ENCODE measurements at places on chromosomes 6 and 20.

DNA sequence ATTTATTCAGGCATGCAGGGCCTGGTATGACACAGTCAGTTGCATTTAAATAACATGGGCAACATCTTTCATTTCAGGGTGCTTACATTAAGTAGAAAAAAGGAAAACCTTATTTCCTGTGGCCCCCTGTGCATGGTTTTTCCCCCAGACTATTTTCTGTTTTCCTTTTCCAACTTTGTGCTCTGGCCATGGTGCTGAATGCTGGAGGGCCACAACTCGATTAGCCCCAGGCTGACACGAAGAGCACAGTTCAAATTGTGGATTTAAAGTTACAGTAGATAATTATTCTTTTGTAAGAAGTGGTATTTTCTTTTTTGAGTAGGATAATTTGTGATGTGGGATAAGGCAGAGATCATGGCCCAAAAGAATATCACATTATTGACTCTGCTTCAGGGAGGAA lies 332.0 kb downstream of the HAO1 start:
- DNase-seq, result no peak

DNA sequence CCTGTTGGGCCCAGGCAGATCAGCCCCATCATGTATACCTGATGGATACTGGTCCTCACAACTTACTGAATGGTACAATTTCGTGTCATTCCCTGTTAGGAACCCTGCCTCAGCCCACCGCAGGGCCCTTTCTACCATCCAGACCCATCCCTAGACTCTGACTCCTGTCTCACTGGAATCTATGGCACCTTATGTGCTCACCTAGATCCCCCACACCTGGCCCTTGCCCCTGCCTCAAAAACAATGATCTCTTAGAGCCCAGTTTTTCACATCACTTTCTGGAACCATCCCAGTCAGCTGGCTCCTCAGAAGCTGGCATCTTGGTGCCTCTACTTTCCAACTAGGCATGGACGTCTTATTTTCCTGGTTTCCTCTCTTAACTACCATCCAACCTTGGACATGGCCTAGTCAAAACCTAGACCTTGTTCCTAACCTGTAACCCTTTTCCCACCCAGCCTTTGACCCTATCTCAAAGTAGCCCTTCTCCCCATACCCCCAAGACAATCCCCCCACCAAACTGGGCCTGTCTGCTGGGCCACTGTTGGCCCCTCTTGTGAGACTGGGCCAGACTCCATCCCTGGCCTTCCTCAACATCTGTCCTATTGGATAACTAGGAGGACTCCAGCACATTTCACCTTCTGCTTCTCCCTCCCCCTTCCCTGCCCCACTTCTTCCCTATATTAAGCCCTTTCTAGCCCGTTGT lies 981 bp downstream of the HM13 start:
- DNase-seq, result no peak

DNA sequence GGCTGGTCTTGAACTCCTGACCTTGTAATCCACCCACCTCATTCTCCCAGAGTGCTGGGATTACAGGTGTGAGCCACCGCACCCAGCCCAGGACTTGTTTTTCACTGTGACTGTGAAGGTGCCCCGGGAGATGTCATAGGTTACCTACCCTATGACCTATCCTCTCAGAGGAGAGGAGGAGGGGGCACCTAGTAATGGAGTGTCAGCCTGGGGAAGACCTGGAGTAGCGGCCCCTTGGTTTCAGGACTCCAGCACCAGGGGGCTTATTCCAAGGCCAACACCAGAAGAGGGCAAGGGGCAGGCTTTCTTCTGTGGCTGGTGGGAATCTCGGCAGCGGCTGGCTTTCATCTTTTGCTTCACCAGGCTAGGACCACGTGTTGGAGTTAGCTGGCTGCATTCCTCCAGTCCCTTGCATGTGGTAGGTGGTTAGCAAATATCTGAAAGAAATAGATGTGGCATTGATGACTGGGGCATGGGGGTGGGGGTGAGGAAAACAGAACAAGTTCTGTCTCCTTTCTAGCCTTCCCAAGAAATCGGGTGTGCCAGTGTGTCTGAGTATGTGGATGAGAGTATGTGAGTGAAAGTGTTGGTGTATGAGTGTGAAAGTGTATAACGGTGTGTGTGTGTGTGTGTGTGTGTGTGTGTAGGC lies 7.9 kb upstream of the ITPR3 start:
- DNase-seq, result no peak

- no peak for DNase-seq
Measured at GRCh38 chr20:9150679-9151078, 81.8 kb downstream of the PLCB4 start.

- DNase-seq, result no peak
Measured at GRCh38 chr6:139539852-139540251, 165.4 kb upstream of the CITED2 start.

GRCh38 chr6:89669002-89669401 lies 30.5 kb upstream of the LYRM2 start:
- no peak for DNase-seq

- peak; percentile 74 for DNase-seq
Measured at GRCh38 chr6:137904822-137905617, 38.0 kb downstream of the TNFAIP3 start.

DNA sequence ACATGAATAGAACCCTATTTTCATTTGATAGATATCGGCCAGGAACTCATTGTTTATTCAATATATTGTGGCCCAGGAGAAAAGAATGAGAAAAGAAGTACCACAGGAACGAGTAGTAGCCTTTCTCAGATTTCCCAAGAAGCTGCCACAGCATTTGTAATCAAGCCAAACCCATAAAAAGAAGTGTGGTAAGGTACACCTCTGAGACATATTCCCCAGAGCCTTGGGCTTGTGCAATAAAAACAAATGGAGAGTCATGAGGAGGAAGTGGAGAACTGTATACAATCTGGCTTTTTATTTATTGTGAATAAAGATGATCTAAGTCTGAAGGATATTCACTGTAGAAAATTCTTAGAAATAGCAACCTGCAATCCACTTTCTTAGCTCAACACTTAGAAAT lies 36.7 kb downstream of the KIF6 start:
- DNase-seq, result no peak

GRCh38 chr20:50663095-50663821 lies 28.1 kb downstream of the RIPOR3 start:
- no peak for DNase-seq

DNA sequence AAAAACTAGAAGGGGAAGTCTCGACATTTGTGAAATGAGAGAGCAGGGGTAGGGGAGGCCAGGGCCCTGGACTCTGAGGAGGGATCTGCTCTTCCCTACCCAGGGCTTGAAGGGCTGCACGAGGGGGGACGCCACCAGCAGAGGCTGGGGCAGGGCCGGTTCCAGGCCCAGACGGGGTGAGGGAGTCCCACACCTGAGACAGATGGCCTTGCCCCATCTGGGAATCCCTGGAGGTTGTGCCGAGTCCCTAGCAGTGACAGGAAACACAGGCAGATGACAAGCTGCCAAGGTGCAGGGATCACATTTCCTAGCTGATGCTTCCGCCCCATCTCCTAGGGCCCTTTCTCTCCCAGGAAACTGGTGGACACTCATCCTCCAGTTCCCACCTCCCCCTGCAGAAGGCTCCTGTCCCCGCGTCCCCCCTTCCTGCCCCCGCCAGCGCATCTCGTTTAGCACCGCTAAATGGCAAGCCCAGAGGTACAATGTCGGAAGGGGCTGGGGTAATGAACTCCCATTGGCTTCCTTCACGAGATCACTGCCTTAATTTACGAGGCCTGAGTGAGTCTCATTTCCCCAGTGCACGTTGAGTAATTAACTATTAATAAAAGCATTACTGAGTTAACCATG lies 35.2 kb upstream of the CDH22 start:
- no peak for DNase-seq

- no peak for DNase-seq
Measured at GRCh38 chr6:31122791-31123706, 2.8 kb upstream of the CDSN start.

DNA sequence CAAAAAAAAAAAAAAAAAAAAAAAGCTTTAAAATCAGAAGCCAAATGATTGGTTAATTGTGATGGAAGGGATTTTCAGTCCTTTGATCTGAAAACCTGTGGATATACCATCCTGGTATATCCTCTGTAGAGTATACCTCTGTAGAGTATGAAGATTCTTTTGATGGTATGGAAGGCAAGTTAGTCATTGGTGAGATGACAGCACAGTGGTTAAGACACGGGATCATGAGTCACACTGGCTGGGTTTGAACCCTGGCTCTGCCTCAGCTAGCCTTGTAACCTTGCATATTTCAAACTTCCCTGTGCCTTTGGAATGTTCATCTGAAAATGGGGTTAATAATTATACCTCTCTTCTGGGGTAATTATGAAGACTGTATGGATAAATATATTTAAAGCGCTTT lies 179.3 kb downstream of the CARMIL1 start:
- DNase-seq, result no peak

DNA sequence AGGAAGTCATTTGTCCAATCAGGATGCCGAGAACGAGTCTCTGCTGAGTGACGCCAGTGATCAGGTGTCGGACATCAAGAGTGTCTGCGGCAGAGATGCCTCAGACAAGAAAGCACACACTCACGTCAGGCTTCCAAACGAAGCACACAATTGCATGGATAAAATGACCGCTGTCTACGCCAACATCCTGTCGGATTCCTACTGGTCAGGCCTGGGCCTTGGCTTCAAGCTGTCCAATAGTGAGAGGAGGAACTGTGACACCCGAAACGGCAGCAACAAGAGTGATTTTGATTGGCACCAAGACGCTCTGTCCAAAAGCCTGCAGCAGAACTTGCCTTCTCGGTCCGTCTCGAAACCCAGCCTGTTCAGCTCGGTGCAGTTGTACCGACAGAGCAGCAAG lies 281.5 kb downstream of the TSHZ2 start:
- DNase-seq, result no peak

DNA sequence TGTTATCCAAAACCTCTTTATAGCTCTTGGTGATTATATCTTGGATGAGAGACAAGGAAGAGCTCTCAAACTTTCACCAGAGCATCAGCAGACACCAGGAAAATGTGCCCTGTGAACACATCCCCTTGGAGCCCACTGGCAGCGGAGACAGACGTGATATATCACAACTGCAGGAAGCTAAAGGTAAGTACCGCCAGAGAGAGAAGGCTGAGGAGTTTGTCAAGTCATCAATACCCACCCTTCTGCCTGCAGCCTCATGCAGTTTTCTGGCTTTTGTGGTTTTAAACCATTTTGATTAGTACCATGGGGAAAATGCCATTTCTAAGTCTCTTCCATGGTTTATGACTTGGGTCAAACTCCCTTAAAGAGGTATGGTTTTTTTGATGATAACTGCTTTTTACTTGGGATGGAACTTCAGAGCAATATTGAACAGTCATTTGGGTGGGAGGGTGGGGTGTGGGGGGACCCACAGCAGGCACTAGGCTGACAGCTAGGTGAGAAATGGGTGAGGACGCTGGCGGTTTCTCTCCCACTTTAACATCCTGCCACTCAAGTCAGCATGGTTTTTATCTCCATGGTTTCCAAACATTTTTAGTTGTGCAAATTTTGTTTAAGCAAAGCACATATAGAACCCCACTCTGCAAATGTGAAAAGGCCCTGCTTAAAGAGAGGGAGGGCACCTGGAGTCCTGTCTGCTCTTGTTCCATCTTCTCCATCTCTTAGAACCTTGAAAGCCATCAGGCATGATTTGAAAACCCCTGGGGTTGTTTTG lies 108.4 kb downstream of the SCML4 start:
- no peak for DNase-seq

DNA sequence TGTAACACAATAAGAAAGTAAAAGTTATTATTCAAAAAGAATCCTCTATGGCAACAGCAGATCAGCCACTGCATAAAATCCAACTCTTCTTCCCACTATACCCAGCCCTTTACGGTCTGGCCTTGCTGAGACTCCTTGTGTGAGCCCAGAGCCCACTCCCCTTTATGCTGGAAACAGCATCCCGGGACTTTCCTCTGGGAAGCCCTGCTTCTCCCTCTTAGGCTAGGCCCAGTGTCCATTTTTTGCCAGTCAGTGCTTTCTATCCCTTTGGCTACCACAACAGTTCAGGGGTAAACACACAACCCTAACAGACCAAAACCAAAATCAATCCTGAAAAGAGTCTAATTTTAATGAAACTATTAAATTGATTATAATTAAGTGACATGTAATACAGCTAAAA lies 20.6 kb downstream of the FKBP5 start:
- no peak for DNase-seq

GRCh38 chr6:1418471-1419191 lies 29.3 kb downstream of the FOXF2 start:
- DNase-seq, result no peak

DNA sequence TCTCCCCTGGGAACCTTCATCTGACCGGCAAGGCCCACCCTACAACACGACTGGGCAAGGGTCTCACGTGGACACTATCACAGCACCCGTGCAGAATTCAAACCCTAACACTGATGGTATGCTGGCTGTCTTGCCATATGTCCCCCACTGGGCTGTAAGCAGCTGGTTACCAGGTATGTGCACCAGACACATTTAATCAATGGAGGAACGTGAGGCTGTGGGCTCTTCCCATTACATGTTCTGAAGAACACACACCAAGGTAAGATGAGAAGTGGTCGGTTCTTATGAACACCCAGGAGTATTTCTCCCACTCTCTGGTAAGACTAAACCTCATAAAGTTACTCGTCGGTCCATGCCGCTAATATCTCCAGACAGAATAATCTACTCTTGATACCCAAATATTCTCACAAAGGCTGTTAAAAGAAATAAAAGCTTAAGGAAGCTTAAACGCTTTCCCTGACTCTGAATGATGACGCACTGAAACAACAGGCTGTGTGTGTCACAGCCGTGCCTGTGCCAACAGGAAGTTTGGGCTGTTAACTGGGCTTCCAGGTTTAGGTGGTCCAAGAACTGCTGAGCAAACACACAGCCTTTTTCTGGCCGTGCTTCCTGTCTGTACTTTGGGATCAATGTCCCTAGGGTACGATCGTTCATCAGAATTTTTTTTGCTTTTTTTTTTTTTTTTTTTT lies 75.3 kb downstream of the SLC23A2 start:
- DNase-seq, result no peak

- DNase-seq, result no peak
Measured at GRCh38 chr6:14086701-14087100, 30.9 kb upstream of the CD83 start.

DNA sequence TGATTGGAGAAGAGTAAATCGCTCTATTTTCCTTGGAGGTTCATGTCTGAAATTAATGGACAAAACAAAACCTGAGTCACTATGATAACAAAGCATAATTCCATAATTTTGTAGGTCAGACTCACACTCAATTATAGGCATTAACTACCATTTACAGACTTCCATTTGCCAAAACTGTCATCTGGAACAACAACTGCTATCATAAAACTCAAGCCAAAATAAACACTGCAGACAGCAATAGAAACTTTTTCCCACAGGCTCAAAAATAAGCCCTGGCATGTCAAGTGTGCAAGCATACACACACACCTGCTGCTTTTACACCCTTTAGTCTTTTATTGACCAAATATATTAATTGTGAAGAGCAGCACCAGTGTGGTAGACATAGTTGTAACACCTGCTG lies 7.1 kb downstream of the MRPS10 start:
- no peak for DNase-seq

Measured in stimulated activated CD4-positive, alpha-beta T cell treated with anti-CD3 and anti-CD28 coated beads, Interleukin-4, amount 100 ng/mL, for 48 hours (primary cell).